ENCODE measurements at places on chromosomes 2 and 18.

- peak; percentile 58 for DNase-seq
These were observed 10.3 kb downstream of the PTPRN start for GRCh38 chr2:219298759-219299371.

DNA sequence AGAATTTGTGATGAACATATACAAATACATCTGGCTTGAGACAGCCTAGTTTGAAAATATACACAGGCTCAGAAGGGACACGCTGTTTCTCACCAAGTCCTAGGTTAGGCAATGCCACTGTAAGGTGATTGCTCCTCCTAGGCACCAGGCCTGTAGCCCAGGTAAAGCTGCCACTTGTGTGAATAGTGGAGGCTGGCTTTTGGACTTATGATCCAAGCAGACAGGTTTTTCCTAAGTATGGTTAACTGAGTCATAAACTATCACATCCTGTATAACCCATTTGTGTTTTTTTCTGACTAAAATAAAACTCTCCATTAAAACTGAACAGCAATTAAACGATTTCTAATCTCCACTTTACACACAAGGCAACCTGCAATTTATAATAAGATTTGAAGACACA lies 81.0 kb downstream of the SEMA4F start:
- no peak for DNase-seq

DNA sequence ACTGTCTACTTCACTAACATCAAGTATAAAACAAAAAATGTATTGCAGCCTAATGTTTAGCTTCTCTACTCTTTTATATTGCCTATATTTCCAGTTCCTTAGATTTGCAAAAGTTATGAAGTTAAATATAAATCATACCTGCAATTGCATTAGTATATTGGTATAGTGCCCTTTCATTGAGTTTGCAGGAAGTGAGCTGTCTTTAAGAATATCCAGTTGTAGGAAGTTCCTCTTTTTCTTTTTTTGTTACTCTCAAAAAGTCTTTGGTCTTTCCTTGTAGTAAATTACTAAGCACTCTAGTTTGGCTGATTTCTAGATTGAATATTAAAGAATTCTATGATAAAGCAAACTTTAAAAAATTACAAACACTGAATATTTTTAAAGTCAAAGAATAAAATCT lies 71.3 kb upstream of the FN1 start:
- DNase-seq = no peak

GRCh38 chr2:57100436-57100835 lies 916.6 kb downstream of the CCDC85A start:
- no peak for DNase-seq

DNA sequence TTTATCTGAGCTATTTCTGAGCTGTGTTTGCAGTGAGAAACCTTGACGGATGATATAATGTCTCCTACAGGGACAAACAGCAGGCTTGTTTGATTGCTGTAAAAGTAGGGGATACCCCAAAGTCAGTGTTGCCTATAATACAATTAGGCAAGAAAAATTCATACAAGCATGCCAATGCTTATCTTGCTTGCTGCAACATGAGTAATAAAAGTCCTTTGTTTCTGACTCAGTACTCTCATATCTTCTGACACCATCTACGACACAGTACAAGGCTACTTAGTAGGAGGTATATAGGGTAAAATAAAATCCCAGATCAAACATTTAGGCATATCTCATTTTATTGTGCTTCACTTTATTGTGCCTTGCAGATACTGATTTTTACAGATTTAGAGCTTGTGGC lies 33.0 kb downstream of the ERBB4 start:
- DNase-seq = no peak

DNA sequence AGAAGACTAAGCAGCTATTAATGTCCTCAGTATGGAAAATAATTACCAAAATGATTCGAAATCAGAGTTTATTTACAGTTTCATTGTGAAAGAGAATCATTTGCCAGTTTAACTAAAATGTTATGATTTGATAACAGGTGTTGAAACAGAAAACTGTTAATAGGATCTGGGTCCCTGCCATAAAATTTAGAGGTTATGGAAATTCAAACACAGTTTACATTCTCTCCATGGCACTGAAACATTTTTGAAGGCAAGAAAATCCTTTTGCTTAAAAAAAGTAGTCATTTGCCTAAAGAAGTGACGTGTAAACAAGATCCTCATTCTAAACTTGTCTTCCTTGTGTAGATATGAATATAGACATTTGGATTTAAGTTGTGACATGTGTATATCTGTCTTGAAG lies 743.8 kb downstream of the SLC4A3 start:
- DNase-seq = no peak

- DNase-seq = peak; percentile 80
These were observed 19.4 kb downstream of the DOK1 start for GRCh38 chr2:74573747-74574562.

GRCh38 chr18:5449858-5450509 lies 93.8 kb downstream of the EPB41L3 start:
- DNase-seq = no peak

DNA sequence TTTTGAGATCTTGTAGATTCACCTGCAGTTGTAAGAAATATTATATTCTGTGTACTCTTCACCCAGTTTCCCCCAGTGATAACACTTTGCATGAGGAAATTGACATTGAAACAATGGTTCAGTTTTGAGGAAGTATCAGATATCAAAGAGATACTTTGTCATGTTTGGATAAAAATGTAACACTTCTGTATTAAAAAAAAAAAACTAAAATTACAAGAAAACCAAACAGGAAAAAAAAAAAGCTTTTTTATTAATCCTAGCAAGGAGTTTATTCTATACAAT lies 204.0 kb downstream of the ARL4C start:
- no peak for DNase-seq

- DNase-seq = no peak
These were observed 70.7 kb downstream of the NDUFA10 start for GRCh38 chr2:239954166-239955086.

DNA sequence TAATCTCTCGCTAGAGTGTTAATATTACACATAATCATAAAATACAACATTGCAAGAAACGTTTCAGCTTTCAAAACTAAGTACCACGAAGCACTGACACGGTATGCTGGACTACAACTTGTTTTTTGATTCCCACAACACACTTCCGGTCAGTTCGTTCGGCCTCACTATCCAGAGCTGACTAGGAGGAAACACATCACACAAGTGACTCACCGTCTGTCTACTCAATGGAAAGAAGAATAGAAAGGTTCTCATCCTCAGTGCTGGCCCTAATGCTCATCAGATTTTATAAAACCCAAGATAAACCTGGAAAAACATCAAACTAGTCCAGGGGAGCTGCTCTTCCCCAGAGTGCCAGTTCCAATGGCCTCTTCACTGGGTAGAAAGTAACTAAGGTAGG lies 42.9 kb downstream of the ZNF385B start:
- DNase-seq = no peak

DNA sequence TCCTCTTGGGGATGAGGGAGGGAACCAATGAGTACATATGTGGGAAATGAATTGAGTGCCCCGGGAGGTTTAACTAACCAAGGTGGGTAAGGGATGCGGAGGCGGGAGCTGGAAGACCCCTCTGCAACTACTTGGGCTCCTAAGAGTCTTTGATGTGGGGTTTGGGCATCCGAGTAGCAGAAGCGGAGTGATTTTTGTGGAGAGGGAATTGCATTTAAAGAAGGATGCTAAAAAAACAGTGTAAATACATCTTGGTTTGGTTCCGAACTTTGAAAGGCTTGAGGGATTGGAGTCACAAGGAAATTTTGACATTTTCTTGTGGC lies 215.7 kb downstream of the MCFD2 start:
- DNase-seq = no peak

- DNase-seq = peak; percentile 53
These were observed 30.7 kb downstream of the FBXO15 start for GRCh38 chr18:74116633-74117554.

- no peak for DNase-seq
These were observed 66.9 kb downstream of the ACVR1 start for GRCh38 chr2:157809212-157809611.

- DNase-seq = no peak
These were observed 82.0 kb downstream of the GALNT13 start for GRCh38 chr2:153953761-153954160.

- no peak for DNase-seq
These were observed 12.8 kb upstream of the ZNF532 start for GRCh38 chr18:58851856-58852255.

GRCh38 chr2:73141896-73142295 lies 29.1 kb upstream of the RAB11FIP5 start:
- DNase-seq = no peak

- no peak for DNase-seq
These were observed 21.3 kb upstream of the NT5C1B start for GRCh38 chr2:18610651-18611050.

Measured in fibroblast of gingiva (primary cell).